ENCODE measurements at places on chromosomes 12 and 14.

DNA sequence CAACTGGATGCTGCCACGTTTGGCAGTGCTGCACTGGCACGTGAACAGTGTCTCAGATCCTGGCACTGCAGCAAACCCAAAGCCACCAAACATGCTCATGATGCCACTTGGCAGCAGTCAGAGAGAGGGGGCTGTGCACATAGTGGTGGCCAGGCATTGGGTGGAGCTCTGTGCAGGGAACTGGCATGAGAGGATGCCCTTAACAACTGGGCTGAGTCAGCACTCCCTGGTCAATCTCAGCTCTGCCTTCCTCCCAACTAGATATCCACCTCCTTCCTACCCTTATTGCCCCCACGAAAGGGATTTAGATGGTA lies 37.0 kb downstream of the ZFHX2 start:
- no peak for DNase-seq

DNA sequence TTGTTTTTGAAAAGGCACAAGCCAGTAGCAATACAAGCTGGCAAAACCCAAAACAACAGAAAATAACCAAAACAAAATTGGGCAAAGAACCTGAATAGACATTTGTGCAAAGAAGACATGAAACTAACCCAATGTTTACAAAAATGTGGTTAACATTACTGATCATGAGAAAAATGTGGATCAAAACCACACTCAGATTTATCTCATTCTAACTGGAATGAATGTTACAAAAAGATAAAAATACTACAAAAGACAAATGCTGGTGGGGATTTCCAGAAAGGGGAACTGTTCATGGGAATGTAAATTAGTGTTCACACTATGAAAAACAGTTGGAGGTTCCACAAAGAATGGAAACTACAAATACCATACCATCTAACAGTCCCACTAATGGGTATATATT lies 26.6 kb downstream of the ASCL4 start:
- no peak for DNase-seq

- no peak for DNase-seq
Measured at GRCh38 chr14:52780893-52781292, 10.5 kb downstream of the GNPNAT1 start.

- no peak for DNase-seq
Measured at GRCh38 chr12:1339618-1340319, 254.6 kb downstream of the FBXL14 start.

DNA sequence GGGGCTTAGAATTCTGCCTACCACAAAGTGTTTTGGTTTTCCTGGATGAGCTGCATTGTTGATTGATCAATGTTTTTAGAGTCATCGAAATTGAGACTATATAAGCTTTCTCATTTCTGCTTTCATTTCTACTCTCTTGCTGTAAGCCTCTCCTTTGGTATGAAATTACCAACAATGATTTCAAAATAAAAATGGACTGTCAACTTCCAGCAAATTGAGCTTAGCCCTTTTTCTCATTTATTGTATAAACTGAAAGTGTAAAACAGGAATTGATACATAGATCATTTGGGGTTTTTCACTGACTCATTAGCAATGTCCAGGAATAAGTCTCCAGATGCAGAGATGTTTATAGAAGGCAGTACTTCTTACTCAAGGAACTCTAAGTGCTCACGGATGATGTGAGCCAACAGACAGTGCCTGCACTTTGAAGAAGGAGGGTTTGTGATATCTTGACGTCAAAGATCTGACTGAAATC lies 20.0 kb upstream of the PCNX1 start:
- no peak for DNase-seq

DNA sequence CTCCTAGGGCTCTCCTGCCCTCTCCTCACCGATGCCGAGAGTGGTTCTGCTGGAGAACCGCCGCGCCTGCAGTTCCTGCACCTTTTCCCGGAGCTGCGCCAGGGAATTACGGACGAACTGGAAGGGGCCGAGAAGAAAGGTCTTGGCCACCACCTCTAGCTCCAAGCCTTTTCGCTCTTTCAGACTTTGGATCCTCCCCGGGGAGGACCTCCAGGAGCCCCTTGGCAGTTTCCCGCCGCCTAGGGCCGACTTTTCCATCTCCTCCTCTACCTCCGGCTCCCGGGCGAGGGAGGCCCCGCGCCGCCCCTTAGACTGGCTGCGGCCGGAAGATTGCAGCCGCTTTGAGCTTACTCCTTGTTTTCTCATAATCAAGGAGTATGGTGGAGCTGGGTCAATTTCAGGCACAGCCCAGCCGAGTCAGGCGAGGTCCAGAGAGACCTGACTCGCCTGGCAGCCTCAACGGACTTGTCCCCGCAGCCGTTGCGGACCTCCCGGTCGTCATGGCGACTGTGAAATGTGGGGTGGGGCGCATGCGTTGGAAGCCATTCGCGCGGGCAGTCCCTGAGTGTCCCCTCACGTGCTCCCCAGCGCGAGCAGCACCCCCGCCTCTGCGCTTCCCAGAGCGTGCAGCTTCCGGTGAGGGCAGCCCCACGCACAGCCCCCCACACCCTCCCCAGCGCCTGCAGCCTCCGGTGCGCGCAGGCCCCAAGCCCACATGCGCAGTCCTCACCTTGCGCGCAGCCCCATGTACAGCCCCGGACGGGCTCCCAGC lies at the start of gene DPY19L2:
DPY19L2 (minus strand) TSS at position 466 of the 772 bp plus-strand sequence; CDS start at position 366, 100 bp downstream.
- no peak for DNase-seq

- no peak for DNase-seq
Measured at GRCh38 chr12:22412581-22412980, 78.1 kb upstream of the ST8SIA1 start.
